ENCODE measurements at places on chromosomes 3 and 15.

DNA sequence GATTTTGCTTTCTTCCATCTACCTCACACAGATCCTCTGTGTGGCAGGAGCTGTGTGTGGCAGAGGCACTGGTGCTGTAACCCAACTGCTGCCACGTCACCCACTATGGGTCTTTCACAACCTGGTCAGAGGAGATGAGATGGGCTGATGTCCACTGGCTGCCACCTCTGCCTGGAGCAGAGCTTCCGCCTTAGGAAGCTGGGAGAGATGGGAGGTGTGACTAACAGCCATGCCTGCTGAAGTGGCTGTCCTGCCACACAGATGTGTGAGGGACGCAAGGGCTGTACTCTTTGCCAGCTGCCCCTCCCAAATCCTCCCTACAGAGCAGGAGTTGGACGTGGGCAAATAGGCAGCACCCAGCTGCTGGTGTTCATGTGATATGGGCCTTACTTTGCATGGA lies 329.5 kb downstream of the GABRB3 start:
- no peak for DNase-seq

DNA sequence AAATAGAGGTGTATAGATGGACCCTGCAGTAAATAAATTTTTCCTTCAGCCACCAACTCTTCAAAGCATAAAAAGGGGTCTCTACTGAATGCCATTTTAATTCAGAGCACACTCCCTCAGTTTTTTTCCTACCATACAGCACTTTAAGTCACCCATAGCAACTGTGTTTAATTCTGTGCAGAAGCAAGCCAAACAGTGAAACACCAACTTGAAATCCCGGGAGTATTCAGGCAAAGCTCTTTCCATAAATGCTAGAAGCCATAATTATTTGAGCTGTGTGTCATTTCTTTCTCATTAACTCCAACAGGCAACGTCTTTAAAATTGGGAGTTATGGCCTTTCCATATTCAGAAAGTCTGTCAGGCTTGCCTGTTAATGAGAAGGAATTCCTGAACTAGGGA lies 562.1 kb downstream of the GRM7 start:
- no peak for DNase-seq

DNA sequence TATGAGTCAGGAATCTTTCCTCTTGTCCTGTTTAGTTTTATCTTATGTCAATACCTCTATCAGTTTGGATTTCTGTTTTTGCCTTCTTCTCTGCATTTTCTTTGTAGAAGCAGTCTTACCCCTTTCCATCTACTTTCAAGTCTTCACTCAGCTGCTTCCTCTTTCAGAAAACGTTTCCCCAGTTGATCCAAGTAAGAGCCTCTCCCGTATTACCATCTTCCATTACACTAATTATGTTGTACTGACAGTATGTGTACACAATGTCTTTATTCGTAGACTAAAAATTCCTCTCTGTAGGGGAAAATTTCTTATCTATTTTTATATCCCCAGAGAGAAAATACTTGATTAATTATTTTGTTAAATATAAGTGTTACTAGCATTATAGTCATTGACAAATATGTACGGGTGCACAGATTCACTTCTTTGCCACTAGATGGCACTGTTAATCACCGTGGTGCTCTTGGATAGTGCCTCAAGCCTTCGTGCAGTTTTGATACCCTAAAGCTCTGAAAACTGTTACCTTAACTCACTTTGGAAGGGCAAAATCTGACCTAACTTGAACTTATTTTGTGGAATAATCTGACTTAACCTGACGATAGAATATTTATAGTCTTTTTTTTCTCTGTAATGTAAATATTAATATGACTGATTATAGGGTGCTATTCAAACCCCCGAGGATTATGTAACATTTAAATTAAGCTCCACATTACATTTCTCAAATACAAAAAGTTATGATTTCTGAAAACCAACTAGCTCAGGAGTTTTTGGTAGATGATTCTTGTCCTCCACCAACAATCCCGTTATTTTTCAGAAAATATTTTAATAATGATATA lies 74.2 kb upstream of the POU1F1 start:
- peak; percentile 58 for DNase-seq

- DNase-seq: no peak
Measured at GRCh38 chr3:53484984-53485383, 9.4 kb upstream of the CACNA1D start.

DNA sequence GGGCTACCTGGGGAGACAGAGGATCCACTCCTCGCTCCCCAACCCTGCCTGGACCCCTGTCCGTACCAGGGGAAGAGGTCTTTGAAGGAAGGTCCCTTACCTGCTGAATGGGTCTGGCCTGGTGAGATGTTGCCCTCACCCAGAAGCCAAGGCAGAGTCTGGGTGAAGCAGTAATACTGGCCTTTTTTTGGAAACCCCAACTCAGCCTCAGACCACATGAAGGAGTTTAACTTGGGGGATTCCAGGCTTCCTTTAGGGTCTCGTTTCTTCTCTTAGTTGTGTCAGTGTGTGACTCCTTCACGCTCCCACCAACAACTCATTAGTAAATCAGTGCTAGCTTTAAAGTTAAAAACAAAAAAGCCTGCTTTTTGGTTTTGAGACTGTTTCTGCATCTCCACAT lies 45.6 kb downstream of the RTP1 start:
- no peak for DNase-seq

GRCh38 chr3:151467069-151467468 lies 6.2 kb upstream of the IGSF10 start:
- no peak for DNase-seq

GRCh38 chr15:89401631-89402517 lies 67.2 kb upstream of the POLG start:
- DNase-seq: no peak

GRCh38 chr15:60731583-60732130 lies 252.7 kb upstream of the ICE2 start:
- DNase-seq: no peak

All from muscle of leg (tissue), 16 donors.